Amniotic stem cell (primary cell): ENCODE measurements at places on chromosomes 6 and 20.

DNA sequence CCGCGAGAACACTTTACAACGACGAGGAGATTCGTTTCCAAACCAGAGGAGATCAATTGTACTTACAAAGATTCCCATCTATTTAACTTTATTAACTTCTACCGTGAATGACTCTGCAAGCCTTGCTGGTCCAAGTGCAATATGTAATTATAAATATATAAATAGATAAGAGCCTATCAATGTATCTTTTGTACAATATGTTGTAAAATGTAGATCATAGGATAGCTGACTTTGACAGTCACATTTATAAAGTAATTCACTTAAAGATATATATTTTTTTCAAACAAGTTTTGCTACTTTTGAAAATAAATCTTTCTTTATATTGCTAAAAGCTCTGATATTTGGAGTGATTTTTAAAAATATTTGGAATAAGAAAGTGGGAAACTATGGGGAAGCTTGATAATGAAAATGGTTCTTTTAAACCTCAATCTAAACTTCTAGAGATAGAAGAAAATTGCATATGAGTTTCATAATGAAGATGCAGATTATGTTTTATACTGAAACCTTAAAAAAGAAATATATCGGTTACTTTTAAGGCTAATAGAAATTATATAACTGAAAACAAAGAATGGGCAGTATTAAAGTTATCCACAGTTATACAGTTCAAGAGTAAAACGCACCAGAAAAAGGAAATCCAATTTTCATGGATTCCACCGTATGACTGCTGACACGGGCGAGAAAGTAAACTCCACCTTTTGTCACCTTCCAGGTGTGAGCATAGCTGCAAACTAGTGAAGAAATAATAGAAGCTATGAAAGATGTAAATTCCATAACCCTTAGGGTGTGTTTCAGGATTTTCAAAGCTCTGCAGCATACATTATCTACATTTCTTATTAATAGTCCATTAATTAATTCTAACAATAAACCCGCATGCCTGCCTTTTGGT is 3.3 kb downstream of the TCF21 start:
- no peak for DNase-seq

DNA sequence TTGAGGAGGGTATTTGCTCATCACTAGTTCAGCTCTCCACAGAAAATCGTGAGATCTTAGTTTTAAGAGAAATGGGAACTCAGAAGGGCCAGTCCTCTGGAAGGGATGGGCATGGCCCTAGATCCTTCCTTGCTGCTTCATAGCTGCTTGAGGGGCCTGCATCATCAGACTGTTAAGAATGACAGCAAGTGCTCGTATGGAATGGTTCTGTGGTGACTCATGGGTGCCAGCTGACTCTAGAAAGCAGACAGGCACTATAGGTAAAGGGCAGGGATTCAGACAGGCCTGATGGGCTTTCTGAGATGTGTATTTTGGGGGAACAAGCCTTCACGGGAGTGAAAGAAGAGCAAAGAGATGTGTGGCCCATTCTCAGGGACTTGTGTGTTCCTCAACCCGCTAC is 90.8 kb downstream of the MYLK4 start:
- DNase-seq, result no peak

DNA sequence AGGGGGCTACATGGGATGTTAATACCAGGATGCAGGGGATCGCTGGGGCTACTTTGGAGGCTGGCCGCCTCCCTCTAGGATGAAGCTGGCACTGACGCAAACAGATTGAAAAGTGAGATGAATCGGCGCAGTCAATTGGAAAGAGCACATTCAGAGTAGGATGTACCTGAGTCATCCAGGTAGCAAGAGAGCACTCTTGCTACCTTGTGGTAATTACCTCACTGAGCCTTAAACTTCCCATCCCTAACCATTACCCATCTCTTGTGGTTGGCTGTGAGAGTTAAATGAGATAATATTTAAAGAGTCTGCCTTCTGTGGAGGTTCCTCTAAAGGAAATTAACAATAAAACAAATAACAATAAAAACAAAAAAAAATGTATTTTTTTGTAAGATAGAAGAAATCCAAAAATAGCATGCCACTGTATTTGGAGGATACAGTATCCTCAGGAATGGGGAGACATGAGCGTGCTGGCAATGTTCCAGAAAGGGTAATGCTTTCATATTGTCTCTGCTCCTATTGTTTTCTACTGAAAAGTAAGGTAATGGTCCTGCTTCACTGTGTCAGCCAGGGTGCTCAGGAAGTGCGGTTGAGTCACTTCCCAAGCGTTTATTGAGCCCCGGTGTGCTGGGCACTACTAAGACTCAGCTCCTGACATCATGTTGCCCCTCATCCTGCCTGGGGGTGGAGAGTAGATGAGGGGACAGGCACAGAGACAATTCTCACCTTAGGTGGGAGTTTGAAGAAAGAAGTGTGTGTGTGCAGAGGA is 301.1 kb downstream of the EYA4 start:
- DNase-seq, result no peak

GRCh38 chr20:29878281-29878741 is 1379.2 kb upstream of the DEFB115 start:
- DNase-seq, result no peak

GRCh38 chr6:133544419-133544818 is 303.3 kb downstream of the EYA4 start:
- no peak for DNase-seq

DNA sequence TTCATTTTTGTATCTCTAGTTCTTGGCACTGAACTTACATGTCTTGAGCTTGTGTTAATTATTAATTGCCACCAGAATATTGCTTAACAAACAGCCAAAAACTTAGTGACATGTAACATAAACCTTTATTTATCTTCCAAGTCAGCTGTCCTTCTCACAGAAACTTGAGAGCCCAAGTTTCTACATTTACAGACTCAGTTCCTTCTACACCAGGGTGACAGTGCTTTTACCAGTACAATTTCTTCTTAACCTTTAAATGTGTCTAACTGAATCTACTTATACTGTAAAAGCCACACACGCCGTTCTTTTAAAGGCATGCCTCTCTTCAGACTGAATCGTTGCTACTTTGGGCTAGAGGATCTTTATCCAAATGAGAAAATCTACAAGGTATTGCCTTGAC is 539.2 kb downstream of the GRIK2 start:
- DNase-seq, result no peak

GRCh38 chr20:52536841-52537400 is 345.3 kb upstream of the ZFP64 start:
- DNase-seq, result no peak

- DNase-seq, result no peak
Observed at GRCh38 chr6:35662999-35663398, 25.7 kb downstream of the FKBP5 start.

GRCh38 chr6:159099961-159100360 is 55.2 kb upstream of the TAGAP start:
- no peak for DNase-seq

GRCh38 chr20:10076126-10077080 is 41.6 kb downstream of the ANKEF1 start:
- DNase-seq, result no peak

- no peak for DNase-seq
Observed at GRCh38 chr20:52843425-52843824, 128.7 kb upstream of the TSHZ2 start.

DNA sequence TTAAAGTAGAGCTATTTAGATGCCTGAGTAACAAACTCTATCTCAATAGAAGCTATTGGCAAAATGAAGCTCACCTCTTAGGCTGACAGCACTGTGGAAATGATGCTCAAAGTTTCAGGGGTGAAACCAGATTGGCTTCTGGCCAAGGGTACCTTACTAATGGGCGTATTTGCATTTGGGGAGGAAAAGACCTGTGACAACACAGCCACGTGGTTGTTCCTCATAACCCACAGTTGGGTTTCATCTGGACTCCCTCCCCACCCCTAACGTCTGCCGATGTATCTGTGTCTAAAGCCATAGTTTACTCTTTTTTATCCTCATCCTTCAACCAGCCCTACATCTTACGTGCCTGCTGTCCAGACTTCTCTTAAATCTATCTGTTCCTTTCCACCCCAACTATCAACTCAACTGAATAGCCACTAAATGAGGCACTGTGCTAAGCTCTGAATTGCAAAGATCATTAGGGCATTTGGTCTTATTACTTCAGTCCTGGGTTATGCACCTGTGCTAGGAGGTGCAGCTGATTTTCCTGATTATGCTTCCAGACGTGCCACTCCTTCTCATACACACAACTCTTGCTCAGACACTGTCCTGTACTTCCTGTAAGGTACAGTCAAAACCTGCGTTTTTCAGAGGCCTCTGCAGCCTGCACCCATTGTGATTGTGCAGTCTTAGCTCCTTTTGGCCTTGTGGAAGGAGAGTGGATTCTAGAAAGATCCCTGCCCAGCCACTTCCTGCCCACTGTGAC is 80.6 kb upstream of the ARMC2 start:
- DNase-seq, result no peak

DNA sequence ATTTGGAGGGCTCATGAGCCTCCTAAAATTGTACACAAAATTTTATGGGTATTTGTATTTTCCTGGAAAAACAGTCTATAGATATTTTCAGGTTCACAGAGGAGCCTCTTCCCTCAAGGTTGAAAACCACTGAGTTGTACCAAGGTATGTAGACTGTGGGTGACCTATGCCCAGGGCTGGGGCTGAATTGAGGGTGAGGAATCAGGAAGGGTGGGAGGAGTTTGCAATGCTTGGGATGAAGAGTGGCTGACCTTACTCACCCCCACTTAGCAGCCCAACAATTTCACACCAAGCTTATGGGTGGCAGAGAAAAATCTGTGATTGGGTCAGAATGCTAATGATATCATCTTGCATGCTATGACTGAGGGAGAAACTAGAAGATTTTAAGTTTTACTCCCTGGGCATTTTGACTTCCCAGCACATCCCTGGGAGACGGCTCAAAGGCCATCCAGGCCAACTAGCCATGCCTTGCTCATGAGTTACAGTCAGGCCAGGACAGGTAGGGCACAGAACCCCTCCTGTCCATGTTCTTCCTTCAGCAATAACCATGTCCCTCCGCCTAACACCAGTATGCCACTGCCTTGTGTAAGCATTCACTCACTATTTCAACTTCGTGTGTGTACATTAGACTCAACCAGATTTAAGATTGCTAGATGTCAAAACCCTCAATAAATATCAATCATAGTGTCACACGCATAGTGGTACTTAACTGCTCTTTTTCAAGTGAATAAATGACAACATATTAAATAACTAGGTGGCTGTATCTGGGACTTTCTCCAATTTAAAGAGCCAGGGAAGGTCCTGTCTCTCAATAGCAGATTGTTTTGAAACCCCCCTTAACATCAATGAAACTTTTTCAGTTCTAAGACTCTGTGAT is 16.6 kb downstream of the ADTRP start:
- DNase-seq, result no peak

- no peak for DNase-seq
Observed at GRCh38 chr6:57247603-57248002, 25.5 kb upstream of the RAB23 start.

- no peak for DNase-seq
Observed at GRCh38 chr20:58495623-58496428, 19.4 kb downstream of the APCDD1L start.

- DNase-seq, result no peak
Observed at GRCh38 chr6:30411515-30412207, 66.7 kb downstream of the RPP21 start.

GRCh38 chr6:148508401-148509041 is 165.9 kb downstream of the SASH1 start:
- DNase-seq, result peak; percentile 33

DNA sequence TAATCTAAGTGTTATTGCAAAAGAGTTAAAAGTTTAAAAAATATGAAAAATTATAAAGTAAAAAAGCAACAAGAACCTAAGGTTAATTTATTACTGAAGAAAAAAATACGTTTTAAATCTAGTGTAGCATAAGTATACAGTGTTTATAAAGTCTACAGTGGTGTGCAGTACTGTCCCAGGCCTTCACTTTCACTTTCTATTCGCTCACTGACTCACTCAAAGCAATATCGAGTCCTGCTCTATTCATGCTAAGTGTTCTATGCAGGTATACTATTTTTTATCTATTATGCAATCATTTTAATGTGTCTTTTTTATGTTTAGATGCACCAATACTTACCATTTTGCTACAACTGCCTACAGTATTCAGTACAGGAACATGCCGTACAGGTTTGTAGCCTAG is 113.0 kb downstream of the MANEA start:
- DNase-seq, result no peak

- peak; percentile 14 for DNase-seq
Observed at GRCh38 chr20:17226410-17227218, at the start of gene PCSK2. PCSK2 (plus strand) TSS chr20:17227040; CDS start chr20:17227306, 266 bp downstream.

DNA sequence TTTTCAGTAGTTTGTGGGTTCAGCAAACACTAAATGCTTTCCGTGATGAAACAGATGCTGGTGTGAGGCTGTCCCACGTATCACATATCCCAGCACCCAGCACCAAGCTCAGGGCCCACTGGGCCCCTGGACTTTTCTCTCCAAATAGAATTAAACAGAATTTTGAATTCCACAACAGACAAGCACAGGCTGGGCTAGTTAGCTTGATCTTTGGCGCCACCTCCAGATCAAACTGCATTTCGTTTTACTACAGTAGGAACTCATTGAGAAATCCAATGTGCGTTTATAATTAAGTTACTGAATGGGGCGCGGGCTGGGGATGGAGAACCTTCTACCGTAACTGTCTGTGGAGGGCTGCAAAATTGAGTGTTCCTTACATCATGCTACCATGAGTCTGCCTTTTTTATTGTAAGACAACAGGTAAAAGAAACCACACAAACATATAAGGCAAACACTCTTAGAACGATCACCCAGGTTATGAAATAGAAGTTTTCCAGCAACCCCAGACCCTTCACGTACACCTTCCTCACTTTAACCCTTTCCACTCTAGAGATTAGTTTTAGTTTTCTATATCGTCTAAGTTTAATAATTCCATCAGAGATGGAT is 107.8 kb downstream of the ZFP64 start:
- DNase-seq, result peak; percentile 28

DNA sequence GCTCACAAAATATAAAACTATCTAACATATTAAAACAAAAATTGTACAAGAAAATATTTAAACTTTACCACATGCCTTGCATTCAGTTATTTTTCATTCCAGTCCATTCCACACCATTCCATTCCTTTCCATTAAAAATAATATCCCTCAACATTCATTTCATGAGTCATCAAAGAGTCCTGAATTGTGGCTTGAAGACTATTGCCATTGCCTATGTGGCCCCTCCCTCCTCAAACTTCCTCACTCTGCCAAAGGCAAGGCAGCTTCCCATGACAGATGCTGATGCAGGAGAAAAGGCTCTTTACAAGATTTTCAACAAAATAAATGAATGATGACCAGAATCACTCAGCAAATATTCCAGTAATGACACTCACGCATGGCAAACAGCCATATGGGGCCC is 31.7 kb downstream of the IL20RA start:
- no peak for DNase-seq

DNA sequence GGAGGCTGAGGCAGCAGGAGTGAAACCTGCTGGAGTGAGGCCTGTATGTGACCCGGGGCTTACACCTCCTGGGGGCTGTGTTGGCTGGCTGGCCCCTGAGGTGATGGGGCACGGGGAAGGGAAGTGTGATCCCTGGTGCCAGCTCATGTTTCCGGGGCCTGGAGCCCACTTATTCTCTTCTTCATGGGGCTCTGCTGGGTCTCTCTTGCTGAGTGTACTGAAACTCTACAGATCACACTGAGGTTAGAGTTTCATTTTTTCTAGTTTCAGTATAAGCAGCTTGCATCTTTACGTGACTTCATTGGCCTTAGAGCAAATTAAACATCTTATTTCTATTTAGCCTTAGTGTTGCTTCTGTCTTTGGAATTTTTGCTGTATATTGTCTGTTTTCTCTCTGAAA is 96.2 kb downstream of the ANKS1A start:
- no peak for DNase-seq
